ENCODE measurements at places on chromosomes 5 and 9.

- H3K4me1 ChIP-seq, result no peaks in the 10 kb centered on the region
- H3K27me3 ChIP-seq, result peaks cover 33% of the 10 kb centered on the region
- H3K4me3 ChIP-seq, result no peak overlapping the region
Observed at GRCh38 chr5:1019001-1019905, 10.7 kb downstream of the NKD2 start.

DNA sequence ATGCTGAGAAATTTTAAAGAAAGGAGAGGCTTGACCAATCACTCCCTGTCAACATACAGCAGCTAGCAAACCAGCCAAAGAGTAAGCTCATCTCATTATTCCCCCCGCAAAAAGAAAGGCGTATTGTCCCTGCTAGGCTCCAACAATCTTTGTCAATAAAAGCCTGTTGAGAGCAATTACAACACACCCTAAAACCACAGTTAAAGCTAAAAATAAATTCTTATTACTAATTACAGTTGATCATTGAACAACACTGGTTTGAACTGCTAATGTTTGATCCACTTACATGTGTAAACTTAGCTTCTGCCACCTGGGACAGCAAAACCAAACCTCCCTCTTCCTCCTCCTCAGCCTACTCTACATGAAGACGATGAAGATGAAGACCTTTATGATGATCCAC is 151.2 kb downstream of the TSSK1B start:
- H3K4me1 ChIP-seq, result peaks cover 8% of the 10 kb centered on the region
- no peaks in the 10 kb centered on the region for H3K36me3 ChIP-seq
- no peaks in the 10 kb centered on the region for H3K27me3 ChIP-seq
- no peak overlapping the region for H3K4me3 ChIP-seq
- DNase-seq, result no peak

DNA sequence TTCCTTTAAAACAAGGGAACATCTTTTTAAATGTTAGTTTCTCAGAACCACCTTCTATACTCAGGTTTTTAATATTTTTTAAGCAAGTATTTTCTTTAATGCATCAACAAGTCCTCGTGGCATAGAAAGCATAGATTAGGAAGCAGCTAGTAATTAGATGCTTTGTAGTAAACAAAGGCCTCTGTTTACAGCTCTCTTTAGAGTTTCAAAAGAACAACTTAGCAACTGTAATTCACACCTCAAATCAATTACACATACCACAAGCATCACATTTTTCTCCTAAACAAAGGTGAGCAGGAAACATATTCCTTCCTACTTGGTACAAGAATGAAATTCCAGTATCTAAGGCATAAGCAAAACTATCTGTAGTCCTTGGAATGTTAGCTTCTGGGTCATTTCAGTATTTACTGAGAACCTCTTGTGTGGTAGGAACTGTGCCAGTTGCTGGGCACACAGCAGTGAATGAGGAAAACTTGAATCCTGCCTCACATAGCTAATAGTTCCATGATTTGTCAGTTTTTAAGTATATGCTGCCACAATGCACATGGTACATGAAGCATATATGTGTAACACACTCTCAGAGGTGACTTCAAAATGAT is 249.1 kb downstream of the CEMIP2 start:
- H3K4me3 ChIP-seq, result no peak overlapping the region
- H3K36me3 ChIP-seq, result no peaks in the 10 kb centered on the region
- no peak for DNase-seq
- peaks cover 4% of the 10 kb centered on the region for H3K27me3 ChIP-seq
- no peak overlapping the region for H3K27ac ChIP-seq
- no peaks in the 10 kb centered on the region for H3K4me1 ChIP-seq

- no peak overlapping the region for H3K27ac ChIP-seq
- no peaks in the 10 kb centered on the region for H3K36me3 ChIP-seq
- no peak overlapping the region for H3K4me3 ChIP-seq
- no peak for DNase-seq
- H3K27me3 ChIP-seq, result peaks cover 9% of the 10 kb centered on the region
Observed at GRCh38 chr5:178389026-178389729, 156.6 kb upstream of the PHYKPL start.

GRCh38 chr9:124022201-124023121 is 10.9 kb downstream of the LHX2 start:
- no peak overlapping the region for H3K27ac ChIP-seq
- no peaks in the 10 kb centered on the region for H3K36me3 ChIP-seq
- no peaks in the 10 kb centered on the region for H3K4me1 ChIP-seq
- H3K4me3 ChIP-seq, result no peak overlapping the region
- peaks cover 79% of the 10 kb centered on the region for H3K27me3 ChIP-seq

GRCh38 chr9:134961331-134962064 is 43.8 kb upstream of the FCN1 start:
- no peak overlapping the region for H3K27ac ChIP-seq
- H3K36me3 ChIP-seq, result no peaks in the 10 kb centered on the region
- DNase-seq, result peak; percentile 65
- no peaks in the 10 kb centered on the region for H3K4me1 ChIP-seq
- H3K4me3 ChIP-seq, result no peak overlapping the region

- H3K27ac ChIP-seq, result no peak overlapping the region
- no peaks in the 10 kb centered on the region for H3K4me1 ChIP-seq
- H3K27me3 ChIP-seq, result peaks cover 2% of the 10 kb centered on the region
- no peak for DNase-seq
- H3K4me3 ChIP-seq, result no peak overlapping the region
Observed at GRCh38 chr9:133540698-133541025, 6.2 kb downstream of the ADAMTSL2 start.

DNA sequence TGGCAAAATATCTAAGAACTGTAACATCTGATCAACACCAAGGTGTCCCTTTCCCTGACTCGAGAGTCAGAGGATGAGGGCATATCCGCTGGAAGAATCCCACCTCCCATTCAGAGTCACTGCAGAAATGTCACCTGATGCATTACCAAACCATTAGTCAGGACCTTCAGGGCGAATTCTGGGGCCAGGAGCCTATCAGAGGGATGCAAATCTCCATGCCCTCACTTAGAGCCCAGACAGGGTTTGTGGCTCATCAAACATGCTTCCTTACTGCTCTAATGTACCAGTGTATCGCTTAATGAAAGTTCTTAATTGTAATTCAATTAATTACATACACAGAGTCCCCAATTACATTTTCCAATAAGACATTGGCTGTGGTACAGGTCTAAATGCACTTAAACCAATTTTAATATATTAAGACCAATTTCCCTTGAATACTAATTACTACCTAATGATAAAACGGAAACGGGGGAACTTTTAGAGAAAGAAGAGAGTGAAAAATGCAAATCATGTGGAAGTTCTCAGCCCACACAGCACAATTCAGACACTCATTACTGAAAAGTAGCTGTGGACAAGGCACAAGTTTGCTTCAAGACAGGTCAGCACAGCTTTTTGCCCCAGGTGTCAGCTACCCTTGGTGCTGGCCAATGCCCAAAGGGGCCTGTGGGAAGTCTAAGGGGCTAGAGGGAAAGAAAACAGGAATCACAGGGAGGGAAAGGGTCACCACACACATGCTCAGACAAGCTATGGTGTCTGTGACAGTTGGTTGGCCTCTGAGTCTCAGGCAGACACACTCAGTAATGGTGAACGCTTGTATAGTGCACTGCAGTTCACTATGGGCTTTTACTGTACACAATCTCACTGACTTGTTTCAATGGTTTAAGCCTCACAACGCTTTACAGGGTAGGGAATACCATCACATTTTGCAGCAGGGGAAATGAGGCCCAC is 211.6 kb downstream of the MAPKAP1 start:
- H3K27me3 ChIP-seq, result no peaks in the 10 kb centered on the region
- H3K4me3 ChIP-seq, result no peak overlapping the region
- no peak for DNase-seq

DNA sequence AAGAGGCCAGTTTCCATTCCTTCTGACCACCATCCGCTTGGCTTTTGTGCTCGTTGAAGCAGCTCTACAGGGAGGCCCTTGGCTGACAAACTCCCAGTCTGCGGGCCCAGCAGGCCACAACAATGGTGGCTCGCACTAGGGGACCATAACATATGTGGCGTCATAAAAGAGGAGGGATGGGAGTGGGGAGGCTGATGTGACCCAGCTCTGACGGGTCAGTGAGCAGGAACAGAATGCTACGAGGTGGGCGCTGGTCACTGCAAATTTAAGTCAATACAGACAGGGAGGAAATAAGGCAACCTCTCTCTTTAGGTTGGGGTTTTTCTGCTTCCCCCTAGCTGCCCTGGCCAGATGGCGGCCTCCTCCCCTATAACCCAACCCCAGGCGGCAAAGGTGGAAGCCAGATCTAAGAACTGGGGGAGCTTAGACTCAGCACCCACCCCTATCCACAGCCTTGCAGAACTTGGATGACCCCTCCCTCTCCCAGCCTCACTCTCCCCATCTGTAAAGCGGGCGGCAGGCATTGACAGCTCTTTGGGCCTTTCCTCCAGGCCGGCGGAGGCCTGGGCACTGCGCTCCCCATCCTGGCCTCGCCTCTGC is 778 bp downstream of the FRRS1L start:
- peaks cover 4% of the 10 kb centered on the region for H3K27me3 ChIP-seq
- H3K4me1 ChIP-seq, result no peaks in the 10 kb centered on the region
- no peak overlapping the region for H3K27ac ChIP-seq
- H3K4me3 ChIP-seq, result no peak overlapping the region
- no peak for DNase-seq
- H3K36me3 ChIP-seq, result no peaks in the 10 kb centered on the region

GRCh38 chr9:127803507-127804352 is 1.0 kb downstream of the FPGS start:
- H3K4me3 ChIP-seq, result peak overlapping the region; percentile 60
- peaks cover 22% of the 10 kb centered on the region for H3K4me1 ChIP-seq
- no peaks in the 10 kb centered on the region for H3K27me3 ChIP-seq
- peak; percentile 84 for DNase-seq

GRCh38 chr9:136051837-136052471 is 43.1 kb downstream of the NACC2 start:
- H3K36me3 ChIP-seq, result no peaks in the 10 kb centered on the region
- H3K4me3 ChIP-seq, result peak overlapping the region; percentile 35
- H3K27ac ChIP-seq, result peak overlapping the region; percentile 95
- H3K4me1 ChIP-seq, result peaks cover 18% of the 10 kb centered on the region
- H3K27me3 ChIP-seq, result no peaks in the 10 kb centered on the region

GRCh38 chr5:90334741-90335140 is 74.8 kb downstream of the CETN3 start:
- H3K27ac ChIP-seq, result no peak overlapping the region
- H3K27me3 ChIP-seq, result no peaks in the 10 kb centered on the region
- DNase-seq, result no peak
- no peaks in the 10 kb centered on the region for H3K36me3 ChIP-seq
- H3K4me3 ChIP-seq, result no peak overlapping the region
- H3K4me1 ChIP-seq, result no peaks in the 10 kb centered on the region

GRCh38 chr5:75368391-75368790 is 31.4 kb downstream of the HMGCR start:
- no peak overlapping the region for H3K4me3 ChIP-seq
- H3K27ac ChIP-seq, result no peak overlapping the region
- H3K4me1 ChIP-seq, result peaks cover 6% of the 10 kb centered on the region
- no peaks in the 10 kb centered on the region for H3K27me3 ChIP-seq
- peaks cover 8% of the 10 kb centered on the region for H3K36me3 ChIP-seq
- DNase-seq, result no peak

- DNase-seq, result no peak
- H3K27ac ChIP-seq, result no peak overlapping the region
- H3K4me3 ChIP-seq, result no peak overlapping the region
- no peaks in the 10 kb centered on the region for H3K4me1 ChIP-seq
Observed at GRCh38 chr9:132056717-132057560, 22.7 kb downstream of the MED27 start.

GRCh38 chr5:133933169-133933509 is 35.3 kb downstream of the C5orf15 start:
- DNase-seq, result no peak
- H3K27ac ChIP-seq, result no peak overlapping the region
- H3K36me3 ChIP-seq, result no peaks in the 10 kb centered on the region
- no peaks in the 10 kb centered on the region for H3K27me3 ChIP-seq
- H3K4me3 ChIP-seq, result no peak overlapping the region

DNA sequence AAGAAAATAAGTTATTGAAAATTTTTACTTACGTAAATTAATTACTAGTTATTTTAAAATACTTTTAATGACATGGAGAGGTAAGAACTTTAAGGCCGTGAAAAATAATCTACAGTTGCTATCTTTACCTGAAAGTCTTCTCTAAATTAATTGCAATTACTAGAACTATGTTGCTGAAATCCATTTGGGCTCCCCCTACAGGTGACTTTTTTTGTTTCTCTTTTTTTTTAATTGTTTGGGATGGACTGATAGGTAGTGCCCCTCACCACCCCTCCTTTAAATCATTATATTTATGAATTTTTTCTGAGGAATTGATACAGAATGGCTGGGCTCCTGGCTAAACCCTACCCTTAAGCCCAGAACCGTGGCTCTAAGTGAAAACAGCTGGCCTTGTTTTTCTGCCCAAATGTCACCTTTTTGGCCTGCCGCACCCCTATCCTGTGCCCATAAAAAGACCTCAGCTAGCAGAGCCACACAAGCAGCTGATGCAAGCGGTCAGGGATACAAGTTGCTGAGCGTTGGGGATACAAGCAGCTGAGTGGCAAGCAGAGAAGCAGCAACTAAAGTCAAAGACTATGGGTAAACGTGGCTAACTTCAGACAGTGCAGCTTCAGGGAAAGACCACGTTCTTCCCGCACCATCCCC is 315.2 kb upstream of the ACO1 start:
- H3K36me3 ChIP-seq, result no peaks in the 10 kb centered on the region
- DNase-seq, result no peak
- H3K27me3 ChIP-seq, result no peaks in the 10 kb centered on the region
- no peak overlapping the region for H3K27ac ChIP-seq
- no peaks in the 10 kb centered on the region for H3K4me1 ChIP-seq

DNA sequence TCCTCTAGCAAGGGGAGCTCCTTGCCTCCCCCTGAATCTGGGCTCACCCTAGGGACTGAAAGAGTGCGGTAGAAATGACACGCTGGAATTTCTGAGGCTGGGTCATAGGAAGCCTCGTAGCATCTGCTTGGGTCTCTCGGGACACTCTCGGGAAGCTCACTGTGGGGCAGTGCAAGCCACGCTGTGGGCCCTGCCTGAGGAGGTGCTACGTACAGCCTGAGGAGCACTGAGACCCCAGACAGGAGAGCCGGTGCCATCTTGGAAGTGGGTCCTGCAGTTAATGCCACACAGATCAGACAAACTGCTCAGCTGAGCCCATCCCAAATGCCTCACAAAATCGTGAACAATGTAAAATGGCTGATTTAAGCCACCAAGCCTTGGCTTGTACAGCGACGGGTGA is 1.8 kb downstream of the MRPL36 start:
- no peak for DNase-seq
- peaks cover 28% of the 10 kb centered on the region for H3K36me3 ChIP-seq
- H3K27me3 ChIP-seq, result no peaks in the 10 kb centered on the region

DNA sequence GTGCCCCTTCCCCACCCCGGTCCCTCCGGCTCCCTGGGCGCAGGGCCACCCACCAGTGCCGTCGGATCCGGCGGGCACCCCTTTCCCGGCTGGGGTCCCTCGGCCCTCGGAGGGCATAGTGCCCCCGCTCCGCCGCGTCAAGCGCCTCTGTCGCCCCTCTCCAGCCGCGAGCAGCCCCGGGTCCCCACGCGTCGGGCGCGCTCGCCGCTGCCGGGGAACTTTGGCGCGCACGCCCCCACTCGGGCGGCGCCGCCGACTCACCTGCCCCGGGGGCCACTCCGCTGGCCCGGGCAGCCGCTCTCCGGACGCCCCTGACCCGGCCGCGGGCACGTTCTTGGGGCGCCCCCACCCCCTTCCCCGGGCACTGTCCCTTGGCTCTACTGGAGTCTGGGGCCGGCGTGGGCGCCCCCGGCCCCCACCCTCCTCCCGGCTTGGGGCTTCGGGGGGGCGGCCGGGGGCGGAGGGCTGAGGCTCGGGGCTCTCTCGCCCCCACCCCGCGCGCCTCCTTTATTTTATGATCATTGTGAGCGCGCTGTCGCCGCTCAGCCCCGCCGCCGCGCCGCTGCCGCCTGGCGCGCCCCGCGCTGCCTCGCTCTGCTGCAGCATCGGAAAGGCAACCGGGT is 1.1 kb upstream of the FAM78A start:
- H3K4me1 ChIP-seq, result no peaks in the 10 kb centered on the region
- peak overlapping the region; percentile 61 for H3K4me3 ChIP-seq
- H3K27me3 ChIP-seq, result peaks cover 31% of the 10 kb centered on the region
- no peak overlapping the region for H3K27ac ChIP-seq
- H3K36me3 ChIP-seq, result no peaks in the 10 kb centered on the region

Measured in RWPE2 (cell line).